NCI-H82 (cell line): ENCODE measurements at places on chromosomes 11 and 22.

GRCh38 chr11:82794490-82794889 lies 60.8 kb upstream of the FAM181B start:
- DNase-seq = no peak

DNA sequence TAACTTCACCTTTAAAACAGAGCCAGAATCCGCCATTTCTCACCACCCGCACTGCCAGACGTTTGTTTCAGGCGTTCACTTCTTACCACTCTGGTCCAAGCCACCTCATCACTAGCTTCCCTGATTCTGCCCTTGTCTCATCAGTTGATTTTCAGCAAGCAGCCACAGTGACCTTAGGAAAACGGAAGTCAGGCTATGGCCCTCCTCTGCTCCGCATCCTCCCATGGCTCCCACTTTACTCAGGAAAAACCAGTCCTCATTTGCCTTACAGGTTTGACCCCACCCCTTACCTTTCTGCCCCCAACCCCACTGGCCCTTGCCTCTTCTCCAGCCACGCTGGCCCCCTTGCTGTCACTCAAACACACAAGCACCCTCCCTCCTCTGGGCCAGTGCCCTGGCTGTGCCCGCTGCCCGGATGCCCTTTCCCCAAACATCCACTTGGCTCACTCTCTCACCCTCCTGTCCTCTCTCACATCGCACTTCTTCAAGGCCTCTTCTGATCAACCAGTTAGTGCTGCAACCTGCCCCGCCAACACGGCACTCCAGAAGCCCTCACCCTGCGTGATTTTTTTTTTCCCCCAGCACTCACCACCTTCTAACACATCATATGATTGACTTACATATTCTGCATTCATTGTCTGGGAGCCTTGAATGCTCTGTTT lies 18.9 kb downstream of the TPST2 start:
- DNase-seq = no peak

DNA sequence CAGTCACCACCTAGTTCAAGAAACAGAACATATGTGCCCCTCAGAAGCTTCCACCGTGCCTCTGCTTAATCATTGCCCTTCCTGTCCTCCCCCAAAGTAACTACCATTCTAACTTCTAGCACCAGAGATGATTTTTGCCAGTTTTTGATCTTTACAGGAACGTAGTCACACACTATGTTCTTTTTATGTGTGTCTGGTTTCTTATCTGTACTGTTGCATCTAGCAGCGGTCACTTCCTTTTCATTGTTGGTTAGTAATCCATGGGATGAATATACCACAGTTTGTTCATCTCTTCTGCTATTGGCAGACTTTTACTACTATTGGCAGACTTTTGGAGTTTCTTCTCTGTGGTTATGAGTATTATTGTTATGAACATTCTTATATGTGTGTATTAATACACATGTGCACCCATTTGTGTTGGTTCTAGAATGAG lies 34.6 kb downstream of the SPECC1L start:
- no peak for DNase-seq

DNA sequence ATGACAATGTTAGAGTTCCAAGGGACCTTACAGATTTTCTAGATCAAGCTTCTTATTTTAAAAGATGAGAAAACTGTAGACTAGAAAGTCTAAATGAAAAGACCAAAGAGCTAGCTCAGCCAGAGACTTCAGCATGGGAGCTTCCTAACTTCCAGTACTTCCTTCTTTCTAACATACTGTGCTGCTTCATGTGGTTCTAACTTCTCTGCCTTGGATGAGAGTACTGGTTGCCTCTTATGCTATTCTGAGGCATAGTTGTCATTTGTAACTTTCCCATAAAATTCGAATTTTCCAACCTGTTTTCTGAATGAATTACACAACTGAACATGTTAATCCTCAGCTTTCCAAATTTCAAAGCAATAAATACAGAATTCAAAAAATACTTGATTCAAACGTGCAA lies 1.8 kb downstream of the MTMR2 start:
- no peak for DNase-seq

DNA sequence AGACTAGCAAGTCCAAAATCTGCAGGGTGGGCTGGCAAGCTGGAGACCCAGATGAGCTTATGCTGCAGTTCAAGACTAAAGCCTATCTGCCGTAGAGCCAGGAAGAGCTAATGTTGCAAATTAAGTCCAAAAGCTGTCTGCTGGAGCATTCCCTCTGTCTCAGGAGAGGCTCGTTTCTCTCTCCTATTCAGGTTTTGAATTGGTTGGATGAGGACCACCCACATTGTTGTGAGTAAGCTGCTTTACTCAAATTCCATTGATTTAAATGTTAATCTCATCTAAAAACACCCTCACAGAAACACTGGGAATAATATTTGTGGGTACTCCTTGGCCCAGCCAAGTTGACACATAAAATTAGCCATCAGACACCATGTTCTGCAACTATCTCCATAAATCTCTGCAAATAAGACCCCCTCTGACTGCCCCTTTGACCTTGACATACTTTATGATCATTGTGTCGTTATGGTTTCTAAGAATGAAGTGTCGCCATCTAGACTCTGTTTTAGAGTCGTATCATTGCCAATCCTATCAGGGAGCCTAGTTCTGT lies 16.8 kb upstream of the CUL5 start:
- peak; percentile 13 for DNase-seq

DNA sequence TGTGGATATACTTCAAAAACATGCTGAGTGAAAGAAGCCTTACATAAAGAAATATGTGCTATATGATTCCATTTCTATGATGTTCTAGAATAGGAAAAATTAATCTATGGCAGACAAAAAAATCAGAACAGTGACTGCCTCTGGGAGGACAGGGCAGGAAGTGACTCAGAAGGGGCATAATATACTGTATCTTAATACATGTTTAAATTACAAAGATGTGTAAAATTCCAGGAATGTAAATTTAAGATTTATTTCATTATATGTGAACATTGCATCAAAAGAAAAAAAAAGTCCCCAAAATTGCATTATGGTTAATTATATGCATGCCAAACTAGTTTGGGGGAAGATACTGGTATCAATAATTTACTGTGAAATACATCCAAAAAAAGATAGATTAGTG lies 32.2 kb downstream of the SBF2 start:
- DNase-seq = no peak

GRCh38 chr22:48894064-48894671 lies 933.5 kb downstream of the BRD1 start:
- no peak for DNase-seq

DNA sequence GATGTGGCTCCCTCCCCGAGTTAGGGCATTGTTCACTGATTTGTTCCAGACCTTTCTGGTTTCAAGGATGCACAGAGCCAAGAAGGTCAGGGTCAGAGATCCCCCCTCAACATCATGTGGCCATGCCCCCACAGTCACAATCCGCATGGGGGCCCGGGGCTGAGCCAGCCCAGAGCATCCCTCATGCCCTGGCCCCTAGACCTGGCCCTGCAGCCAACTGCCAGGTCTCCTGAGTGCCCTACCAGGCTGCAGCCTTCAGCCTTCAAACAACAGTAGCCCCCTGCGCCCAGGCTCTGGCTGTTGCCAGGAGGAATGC lies 142.4 kb downstream of the CRYBB2 start:
- DNase-seq = no peak

- DNase-seq = no peak
Measured at GRCh38 chr22:23223569-23224317, 43.4 kb downstream of the BCR start.

- DNase-seq = peak; percentile 96
Measured at GRCh38 chr11:27718346-27718862, 18.1 kb upstream of the BDNF start.

- peak; percentile 72 for DNase-seq
Measured at GRCh38 chr11:7571640-7572000, 57.8 kb downstream of the PPFIBP2 start.

- DNase-seq = no peak
Measured at GRCh38 chr11:129374993-129375750, 476 bp upstream of the BARX2 start.

- DNase-seq = no peak
Measured at GRCh38 chr11:5317292-5317691, 6.8 kb downstream of the OR51B2 start.

DNA sequence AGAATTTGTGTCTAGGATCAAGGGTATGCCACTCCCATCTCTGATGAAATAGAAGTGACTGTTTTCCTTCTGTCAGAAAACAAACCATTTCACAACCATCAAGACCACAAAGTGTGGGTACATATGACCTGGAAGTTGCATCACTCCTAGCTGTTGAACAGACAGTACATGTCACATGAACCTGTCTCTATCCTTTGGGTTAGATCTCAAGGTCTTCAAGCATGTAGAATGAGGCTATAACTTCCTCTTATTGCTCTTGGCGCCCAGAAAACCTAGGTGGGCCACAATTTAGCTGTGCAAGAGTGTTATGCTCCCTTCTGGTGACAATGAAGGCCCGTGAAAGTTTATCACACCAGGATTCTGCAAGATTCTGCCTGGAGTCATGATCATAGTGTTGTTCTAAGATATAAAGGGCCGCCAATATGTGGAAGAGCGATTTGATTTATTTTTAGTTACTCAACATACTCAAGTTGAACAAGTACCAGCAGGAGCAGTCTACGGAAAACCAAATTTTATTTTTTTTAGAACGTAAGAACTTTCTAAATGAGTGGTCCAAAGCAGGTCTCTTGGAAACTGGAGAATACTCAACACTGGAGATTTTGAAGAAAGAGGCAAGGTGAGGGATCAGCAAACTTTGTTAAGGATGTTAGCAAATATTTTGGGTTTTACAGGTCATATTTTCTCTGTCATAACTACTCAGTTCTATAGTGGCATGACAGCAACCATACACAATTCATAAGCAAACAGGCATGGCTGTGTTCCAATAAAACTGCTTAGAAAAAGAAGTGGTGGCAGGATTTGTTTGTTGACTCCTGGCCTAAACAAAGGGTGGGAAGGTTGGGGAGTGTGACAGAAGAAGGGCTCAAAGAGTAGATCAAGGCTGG lies 101.8 kb downstream of the USP35 start:
- no peak for DNase-seq

DNA sequence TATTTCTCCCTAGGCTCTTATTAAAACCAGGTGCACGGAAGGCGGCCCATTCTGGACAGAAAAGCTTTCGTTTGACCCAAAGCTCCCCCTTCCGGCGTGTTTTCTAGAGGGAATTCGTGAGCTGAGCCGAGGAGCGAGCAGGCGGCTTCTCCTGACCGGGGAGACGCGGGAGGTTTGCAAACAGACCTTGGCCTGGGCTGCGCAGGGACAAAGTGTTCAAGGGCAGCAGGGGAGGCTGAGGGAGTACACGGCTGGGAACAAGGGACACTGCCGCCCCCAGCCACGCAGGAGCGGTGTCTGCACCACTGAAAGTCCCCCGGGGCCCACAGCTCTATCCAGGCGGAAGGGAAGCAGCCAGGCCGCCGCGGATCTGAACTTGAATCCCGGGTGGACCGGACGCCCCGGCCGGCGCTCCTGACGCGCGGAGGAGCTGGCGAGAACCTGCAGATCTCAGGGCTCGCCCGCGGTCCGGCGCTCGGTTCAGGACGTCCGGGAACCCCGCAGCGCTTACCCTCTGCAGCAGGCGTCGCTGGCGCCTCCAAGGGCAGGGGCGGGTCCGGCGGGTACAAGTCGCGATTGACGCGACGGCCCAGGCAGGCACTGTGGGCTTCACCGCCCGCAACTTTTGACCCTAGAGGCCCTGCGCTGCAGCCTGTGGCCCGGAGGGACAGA lies 101.9 kb downstream of the WT1 start:
- no peak for DNase-seq

DNA sequence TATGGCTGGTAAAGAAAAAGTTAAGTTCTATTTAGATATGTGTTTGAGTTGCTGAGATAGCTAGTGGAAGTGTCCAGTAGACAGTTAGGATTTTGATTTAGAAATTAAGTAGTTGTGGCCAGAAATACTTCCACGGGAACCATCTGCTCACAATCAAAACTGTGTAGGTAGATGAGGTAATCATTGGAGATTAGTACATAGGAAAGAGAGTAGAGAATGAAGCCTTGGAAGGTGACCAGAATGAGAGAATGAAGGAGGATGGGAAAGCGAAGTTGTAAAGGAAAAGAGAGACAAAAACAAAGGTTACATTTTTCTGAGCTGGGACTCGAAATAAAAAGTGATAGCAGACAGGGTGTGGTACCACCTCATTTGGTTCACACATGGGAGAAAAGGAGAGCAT lies 296.9 kb upstream of the SORL1-AS1 start:
- no peak for DNase-seq

GRCh38 chr11:15227011-15227410 lies 112.3 kb downstream of the INSC start:
- peak; percentile 59 for DNase-seq

DNA sequence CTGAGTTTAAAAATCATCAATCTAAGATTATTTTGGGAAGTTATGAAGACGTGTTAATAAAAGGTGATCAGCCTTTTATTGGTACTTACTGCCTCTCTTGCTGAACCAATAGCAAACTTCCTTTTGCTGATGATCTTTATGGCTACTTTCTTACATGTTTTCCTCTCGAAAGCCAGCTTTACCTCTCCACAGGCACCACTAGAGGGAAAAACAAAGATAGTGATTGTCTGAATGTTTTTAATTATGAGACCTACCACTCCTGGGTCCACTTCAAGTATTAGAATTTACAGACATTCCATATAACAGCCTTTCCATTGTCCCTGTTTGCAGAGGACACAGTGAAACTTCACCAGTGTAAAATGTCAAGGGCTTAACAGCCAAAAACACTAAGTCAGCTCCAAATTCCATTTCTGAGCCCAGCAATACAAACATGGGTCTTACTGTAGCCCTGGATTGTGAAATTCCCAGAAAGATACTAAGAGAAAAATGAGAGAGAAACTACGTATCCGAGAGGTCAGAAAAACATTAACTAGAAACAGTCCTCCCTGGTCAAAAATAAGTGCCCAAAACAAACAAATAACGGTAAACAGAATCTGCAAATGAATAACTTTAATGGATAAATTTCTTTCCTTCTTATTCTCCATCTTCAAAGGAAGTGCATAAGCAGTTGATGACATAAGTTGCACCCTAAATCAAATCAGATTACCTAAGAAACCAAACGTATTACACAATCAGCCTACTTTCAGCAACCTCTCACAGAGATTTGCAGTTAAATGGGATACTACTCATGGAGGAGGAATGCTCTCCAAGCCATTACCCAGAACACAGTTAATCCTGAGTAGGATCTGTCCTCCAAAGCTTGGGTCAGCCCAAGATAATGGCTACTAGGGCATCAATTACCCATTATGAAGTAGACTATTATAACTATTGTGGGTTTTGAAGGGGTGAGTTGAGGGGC lies 29.5 kb downstream of the CHEK2 start:
- peak; percentile 25 for DNase-seq

DNA sequence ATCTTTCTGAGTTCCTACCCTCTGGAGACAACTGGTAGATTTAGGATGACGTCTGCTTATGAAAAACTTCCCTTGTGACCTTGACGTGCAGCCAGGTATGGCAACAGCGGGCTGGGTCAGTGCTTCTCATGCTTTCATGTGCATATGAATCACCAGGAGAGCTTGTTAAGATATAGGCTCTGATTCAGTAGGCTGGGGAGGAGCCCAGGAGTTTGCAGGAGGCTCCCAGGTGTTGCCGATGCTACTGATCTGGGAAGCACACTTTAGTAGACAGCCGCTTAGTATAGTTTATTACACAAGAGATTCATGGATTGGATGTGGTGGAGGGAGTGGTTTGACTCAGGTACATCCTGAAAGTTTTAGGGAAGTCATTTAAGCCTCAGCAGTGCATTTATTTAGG lies 23.8 kb downstream of the DIXDC1 start:
- no peak for DNase-seq

- DNase-seq = no peak
Measured at GRCh38 chr11:1219446-1219833, 3.4 kb upstream of the MUC5B start.
